CD4-positive, alpha-beta T cell (primary cell): ENCODE measurements at places on chromosomes 4 and X. TPM values are rescaled to one million over a fixed set of nuclear protein-coding genes. Genes with fewer than 3 reads are reported as not detected.

DNA sequence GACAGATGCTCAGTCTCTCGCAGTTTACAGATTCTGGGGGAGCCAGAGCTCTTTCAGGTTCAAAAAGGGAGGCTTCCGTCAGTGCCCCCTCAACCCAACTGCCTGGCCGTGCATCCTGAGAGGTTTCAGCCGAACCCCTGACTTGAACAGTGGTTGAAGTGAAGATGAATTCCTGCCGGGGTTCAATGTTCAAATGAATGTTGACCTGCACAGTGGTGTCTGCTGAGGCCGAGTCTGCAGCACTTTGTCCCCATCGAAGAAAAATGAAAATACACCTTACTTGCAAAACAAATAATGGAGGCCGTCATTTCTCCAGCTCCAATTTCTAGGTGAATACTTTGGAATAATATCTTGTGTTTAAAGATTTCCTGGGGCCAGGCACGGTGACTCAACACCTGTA is 33.7 kb downstream of the GYG2 start:
- DNase-seq, result no peak

GRCh38 chrX:46737462-46737861 is 21.5 kb downstream of the SLC9A7 start:
- no peak for DNase-seq

GRCh38 chr4:145843148-145843547 is 95.5 kb downstream of the ZNF827 start:
- no peak for DNase-seq

- no peak for DNase-seq
These were observed 50.2 kb upstream of the SLC7A11 start for GRCh38 chr4:138292321-138292720.

- no peak for DNase-seq
These were observed 1499.7 kb upstream of the AGA start for GRCh38 chr4:178941975-178942374.

- no peak for DNase-seq
These were observed 87.3 kb upstream of the EMCN start for GRCh38 chr4:100605144-100605543.

DNA sequence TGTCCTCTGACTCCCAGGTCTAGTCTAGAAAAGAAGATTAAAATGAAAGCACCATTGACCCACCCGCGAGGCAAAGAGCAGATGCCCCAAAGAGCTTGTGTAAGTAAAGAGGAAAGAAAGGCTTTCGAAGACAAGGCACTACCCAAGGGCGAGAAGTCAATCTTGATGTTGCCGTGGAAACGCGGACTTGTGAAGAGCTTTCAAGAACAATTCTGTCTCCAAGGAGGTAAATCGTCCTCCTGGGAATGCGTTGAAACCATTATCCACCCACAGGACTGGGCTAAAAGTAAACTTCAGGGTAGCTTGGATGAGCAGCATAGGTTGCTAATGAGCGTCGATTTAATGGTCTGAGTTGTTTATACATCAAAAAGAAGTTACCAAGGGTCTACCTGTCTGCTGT is 189.3 kb downstream of the DHRSX start:
- no peak for DNase-seq

GRCh38 chr4:122766353-122766705 is 33.8 kb downstream of the BBS12 start:
- DNase-seq, result no peak

- no peak for DNase-seq
These were observed 46.4 kb downstream of the ACOX3 start for GRCh38 chr4:8394061-8394519.

DNA sequence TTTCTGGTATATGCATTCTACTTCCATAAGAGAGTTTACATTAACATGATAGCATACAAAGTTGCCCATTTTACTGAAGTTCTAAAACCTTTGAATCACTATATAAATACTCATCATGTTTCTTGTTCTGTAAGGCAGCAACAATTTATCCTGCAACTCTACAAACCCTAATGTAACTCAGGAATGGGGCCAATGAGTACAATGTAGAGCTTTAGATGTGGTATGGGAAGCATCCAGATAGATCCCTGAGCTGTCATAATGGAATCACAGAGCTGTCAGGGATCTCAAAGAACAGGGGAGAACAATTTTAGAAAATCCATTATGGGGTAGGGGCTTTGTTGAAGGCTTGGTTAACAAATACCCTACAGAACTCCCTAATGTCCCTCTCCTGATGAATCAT is 88.5 kb downstream of the DCUN1D4 start:
- DNase-seq, result no peak

DNA sequence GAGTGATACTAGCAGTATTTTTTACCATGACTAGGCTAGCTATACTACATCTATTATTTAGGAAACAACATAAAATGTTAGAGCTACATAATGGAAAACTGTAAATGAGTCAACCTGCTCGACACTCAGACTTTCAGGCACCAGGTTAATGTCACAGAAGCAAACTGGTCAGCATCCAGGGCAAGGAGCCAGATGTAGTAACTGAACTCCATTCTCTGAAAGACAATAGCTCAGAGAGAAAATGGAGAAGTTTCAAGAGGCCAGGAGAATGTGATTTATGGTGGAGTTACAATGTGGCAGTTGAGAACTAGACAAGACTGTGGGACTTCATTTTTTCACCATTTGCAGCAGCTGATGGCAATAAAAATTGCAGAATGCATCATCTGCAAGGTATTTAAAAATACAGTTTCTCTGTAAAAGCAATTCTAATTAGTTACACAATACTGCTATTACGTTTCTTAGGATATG is 342.7 kb upstream of the PABPC4L start:
- no peak for DNase-seq

DNA sequence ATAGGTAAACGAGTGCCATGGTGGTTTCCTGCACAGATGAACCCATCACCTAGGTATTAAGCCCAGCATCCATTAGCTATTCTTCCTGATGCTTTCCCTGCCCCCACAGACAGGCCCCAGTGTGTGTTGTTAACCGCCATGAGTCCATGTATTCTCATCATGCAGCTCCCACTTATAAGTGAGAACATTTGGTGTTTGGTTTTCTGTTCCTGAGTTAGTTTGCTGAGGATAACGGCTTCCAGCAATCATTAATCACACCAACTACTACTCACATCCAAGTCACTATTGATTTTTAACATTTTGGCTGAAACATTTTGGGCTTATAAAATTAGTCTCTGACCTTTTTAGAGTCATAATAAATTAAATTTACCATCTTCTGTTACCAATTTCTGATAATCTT is 205.3 kb downstream of the SPOCK3 start:
- DNase-seq, result no peak

DNA sequence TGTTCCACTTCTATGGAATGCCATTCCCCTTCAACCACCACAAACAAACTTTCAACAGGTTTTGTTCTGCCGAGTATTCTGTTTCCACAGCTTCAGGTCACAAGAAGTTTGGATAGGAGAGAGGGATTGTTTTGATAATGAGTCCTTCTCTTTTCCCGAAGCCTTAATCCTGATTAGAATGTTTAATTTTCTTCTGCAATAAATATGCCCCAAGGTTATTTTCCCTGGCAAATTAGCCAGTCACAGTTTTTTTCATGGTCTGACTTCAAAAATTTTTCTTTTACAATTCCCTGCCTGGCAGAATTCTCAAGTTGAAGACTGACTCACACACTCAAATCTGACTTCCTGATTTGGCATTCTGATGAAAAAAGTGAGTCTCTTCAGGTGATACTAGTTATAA is 33.1 kb upstream of the EDNRA start:
- no peak for DNase-seq

DNA sequence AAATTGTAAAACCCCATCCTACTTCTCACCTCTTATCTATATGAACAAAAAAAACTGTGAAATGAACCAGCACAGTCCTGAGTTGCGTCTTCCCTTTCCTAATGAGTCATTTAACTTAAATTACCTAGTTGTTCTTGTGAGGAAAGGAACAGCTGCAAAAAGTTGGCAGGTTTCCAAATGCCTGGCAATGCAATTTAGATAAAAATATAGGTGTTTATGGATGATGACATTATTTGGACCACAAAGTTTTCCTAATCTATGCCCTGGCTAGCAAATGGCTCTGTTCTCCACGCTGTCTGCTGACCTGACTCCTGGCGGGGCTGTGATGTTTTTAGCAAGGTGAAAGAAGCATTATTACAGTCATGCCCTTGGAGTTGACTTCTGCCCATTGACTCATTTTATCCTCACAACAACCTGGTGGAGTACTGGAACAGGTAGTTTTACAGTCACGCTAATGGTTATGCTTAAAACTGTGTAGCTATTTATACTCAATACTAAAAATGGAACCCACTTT is 29.8 kb upstream of the RELL1 start:
- DNase-seq, result peak; percentile 6

- no peak for DNase-seq
These were observed 20.9 kb downstream of the HNRNPD start for GRCh38 chr4:82352825-82353366.

DNA sequence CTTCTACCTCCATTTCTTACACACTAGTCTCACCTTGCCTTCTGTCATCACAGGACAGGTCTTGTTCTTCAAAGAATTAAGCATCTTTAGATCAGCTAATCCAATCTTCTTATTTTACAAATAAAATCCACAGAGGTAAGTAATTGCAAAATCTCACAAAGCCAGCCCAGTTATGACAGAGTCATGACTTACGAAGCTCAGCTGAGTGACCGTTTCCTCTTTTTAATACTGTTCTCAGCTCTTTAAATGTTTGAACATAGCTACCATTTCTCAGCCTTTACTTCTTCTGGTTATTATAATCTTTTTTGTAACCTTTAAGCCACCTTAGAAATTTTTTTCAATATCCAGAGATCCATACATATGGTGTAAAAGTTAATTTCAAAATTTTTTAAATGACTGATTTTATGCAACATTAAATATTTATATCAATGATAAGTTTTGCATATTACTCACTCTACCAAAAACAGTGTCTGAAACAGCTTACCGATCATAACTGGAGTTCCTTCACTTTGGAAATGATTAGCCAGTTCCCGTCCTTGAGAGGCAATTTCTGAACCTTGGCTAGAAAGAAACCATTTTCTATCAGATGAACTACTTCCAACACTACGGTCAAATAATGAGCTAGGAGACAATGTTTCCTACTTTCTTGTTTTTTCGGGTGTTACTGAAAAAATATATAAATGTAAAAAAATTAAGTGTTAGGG is 8.8 kb downstream of the ANKRD37 start:
- DNase-seq, result no peak

DNA sequence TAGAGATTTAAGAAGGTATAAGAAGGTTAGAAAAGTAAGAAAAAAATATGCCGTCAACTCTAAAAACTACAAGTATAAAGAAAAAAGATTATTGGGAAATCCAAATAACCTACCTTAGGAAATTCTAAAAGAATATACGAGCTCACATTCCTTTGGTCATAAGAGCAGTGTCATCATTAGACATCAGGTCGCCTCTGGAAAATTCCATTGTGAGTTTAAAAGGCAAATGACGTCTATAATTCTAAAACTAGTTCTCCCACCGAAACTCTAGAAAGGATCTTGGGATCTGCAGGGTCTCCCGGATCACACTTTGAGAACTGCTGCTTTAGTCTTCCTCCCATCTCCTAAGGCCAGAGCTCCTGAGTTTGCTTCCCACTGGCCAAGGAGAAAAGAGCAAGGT is 518 bp upstream of the SAT1 start:
- DNase-seq, result no peak

DNA sequence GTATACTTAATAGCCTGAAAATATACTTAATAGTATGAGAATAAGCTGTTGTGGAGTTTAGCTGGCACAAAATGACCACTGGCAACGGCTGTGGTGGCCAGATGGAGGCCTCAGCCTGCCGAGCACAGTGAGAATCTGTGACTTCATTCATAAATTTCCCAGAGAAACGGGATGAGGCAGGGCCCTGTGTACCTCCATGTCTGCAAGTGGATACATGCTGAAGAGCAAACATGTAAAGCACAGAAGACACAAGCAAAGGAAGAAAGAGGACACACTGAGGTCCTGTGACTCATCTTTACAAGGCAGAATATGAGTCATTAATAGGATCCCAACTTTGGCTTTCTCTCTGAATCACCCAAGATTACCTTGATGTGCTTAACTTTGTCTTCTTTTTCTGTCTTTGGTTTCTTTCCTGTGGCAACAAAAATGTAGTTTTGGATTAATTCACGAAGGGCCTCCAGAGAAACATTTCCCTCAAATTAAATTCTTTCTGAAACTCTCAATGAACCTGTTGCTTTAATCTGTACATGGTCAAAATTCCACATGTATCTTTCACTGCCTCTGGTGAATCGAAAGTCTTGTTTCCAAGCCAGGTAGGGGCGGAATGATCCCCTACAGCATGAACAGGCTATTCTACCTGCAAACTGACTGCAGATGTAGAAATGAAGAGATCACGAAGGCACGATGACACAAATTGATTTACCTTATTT is 56.4 kb downstream of the IRF2 start:
- DNase-seq, result peak; percentile 62

GRCh38 chrX:150643271-150643670 is 49.9 kb upstream of the MTMR1 start:
- DNase-seq, result no peak

DNA sequence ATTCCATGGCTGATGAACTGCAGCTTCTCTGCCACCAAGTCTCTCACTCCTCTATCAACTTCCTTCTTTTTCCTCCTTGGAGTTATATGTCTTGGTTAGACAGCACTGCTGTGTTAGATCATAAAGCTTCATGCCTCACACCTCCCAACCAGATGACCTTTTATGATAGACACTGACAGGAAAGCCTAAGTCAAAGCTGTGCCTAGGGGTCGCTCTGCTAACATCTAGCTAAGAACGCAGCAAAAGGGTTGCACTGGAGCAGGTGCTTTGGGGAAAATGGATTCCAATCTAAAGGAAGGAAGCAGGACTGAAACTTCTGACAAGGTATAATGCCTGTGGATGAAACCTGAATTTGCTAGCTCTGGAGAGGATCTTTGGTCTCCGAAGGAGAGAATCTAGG is 509.7 kb downstream of the SMARCA1 start:
- no peak for DNase-seq

- peak; percentile 44 for DNase-seq
These were observed 1.5 kb downstream of the P2RY8 start for GRCh38 chrX:1535241-1536041.

DNA sequence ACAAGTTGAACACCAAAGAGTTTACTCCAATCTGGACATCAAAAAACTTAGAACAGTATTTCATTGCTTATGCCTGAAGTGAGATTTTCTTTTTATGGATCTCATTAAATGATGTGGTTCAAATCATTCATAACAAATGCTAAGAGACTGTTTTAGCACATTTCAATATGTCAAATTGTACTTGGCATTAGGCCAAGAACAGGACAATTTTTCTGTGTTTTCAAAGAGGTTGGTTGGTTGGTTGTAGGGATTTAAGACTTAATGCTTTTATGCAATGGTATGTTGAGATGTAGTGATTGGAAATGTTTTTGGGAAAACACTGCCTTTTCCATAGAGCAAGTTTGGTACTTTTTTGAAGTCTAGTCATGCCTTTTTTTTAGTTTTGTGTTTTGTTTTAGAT is 510.4 kb downstream of the ZNF674 start:
- DNase-seq, result no peak

- no peak for DNase-seq
These were observed 32.2 kb upstream of the NDST4 start for GRCh38 chr4:115145393-115146160.

GRCh38 chr4:101693842-101694398 is 96.6 kb upstream of the BANK1 start:
- no peak for DNase-seq

FGA gene
- total RNA-seq, result not detected

SSX2B gene
- not detected for total RNA-seq

ERAS gene
- not detected for total RNA-seq

ARMCX1 gene
- 0.66 TPM for total RNA-seq

SLC7A11 gene
- 0.03 TPM for total RNA-seq

XAGE1A gene
- not detected for total RNA-seq
